Activated T-cell treated with anti-CD3 and anti-CD28 coated beads, Interleukin-2, amount 50 U/mL, for 4 hours (primary cell): ENCODE measurements at places on chromosomes 5 and 9.

DNA sequence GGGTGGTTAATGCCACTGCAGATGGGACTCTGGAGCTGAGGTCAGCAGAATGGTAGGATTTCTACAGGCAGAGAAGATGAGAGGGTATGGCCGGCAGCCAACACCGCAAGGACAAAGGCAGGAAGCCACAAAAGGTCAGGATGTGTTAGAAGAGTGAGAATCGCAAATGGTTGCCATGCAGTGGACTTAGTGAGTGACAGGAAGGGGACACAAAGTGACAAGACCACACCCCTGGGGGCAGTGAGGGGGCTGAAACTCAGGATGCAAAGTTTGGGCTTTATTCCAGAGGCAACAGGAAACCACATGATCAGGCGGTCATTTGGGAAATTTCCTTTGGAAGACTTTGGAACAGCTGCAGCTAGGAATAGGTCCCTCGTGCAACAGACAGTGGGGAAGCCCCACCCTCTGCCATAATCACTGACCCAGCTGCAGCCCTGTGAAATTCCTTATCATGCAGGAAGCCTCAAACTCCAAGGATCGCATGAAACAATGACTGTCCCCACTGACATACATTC is 14.2 kb upstream of the CCDC180 start:
- DNase-seq: no peak

DNA sequence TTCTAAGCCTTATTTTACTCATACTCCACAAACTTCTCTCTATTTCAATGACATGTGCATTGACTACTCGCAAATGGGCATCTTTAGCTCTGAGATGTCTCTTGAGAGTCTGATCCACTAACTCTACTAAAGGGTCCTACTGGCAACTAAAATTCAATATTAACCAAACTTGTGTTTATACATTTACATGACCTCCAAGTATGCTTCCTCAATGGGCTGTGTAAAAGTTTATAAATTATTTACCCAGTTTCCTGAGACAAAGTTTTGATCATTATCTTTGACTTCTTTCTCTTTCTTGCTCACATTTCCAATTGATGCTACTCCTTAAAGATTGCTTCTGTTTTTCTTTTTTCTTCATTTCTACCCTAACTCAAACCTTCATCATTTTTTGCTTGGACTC is 510.1 kb upstream of the DAB2 start:
- DNase-seq: no peak

- DNase-seq: no peak
Measured at GRCh38 chr5:77935506-77936364, 159.6 kb upstream of the TBCA start.

DNA sequence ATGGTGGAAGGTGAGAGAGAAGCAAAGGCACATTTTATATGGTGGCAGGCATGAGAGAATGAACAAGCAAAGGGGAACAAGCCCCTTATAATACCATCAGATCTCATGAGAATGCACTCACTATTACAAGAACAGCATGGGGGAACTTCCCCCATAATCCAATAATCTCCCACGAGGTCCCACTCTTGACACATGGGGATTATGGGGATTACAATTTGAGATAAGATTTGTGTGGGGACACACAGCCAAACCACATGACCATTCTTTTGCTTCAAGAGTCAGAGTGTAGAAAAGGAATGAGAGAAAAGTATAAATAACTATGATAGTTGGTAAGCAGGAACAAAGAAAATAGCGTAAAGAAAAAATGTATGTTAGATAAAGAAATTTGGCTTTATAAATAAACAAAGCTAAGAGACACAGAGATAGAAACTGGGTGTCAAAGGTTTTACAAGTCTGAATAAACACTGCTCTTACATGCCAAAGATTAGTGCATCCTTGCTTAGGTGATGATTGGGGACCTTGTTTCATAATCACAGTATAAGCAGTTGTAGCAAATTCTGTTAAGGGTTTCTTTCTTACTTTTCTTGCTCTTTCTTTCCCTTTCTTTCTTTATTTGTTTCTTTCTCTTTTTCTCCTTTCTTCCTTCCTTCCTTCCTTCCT is 91.9 kb upstream of the PAPPA start:
- no peak for DNase-seq

DNA sequence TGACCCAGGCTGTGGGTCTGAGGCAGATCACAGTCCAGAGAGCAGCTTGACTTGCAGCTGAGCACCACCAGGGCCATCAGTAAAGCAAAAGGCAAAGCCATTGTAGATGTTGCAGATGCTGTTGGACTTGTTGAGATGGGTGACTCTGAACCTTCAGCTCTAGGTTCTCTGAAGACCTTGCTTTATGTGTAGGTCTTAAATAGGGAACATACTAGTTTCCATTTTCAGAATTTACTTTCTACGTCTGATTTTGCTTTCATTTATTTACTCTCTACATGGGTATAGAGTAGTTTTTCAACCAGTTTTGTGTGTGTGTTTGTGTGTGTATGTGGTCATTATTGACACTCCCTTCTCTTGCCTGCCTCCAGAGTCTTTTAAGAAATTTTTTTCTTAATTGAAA is at the start of gene IFNA6:
Gene IFNA6 (minus strand): TSS at position 101 of the 400 bp plus-strand sequence. CDS start 0 bp downstream, at position 101.
- no peak for DNase-seq

GRCh38 chr9:98765256-98765655 is 31.1 kb downstream of the ANKS6 start:
- DNase-seq: no peak

DNA sequence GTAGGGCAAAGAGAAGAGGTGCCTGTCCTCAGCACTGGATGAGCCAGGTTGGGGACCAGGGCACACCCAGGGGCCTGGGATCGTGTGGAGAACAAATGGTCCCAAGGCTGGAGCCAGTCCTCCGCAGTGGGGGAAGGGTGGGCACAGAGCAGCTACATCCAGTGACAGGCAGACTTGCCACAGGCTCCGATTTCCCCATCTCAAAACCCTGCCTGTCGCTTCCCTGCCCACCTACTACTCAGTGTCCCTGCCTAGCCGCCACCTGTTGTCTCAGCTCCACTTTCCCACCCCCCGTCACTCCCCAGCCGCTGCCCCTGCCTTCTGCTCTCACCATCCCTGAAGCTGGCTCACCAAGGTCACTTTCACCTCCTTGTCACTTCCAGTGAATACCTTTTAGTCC is 13.9 kb upstream of the ENHO start:
- DNase-seq: no peak

DNA sequence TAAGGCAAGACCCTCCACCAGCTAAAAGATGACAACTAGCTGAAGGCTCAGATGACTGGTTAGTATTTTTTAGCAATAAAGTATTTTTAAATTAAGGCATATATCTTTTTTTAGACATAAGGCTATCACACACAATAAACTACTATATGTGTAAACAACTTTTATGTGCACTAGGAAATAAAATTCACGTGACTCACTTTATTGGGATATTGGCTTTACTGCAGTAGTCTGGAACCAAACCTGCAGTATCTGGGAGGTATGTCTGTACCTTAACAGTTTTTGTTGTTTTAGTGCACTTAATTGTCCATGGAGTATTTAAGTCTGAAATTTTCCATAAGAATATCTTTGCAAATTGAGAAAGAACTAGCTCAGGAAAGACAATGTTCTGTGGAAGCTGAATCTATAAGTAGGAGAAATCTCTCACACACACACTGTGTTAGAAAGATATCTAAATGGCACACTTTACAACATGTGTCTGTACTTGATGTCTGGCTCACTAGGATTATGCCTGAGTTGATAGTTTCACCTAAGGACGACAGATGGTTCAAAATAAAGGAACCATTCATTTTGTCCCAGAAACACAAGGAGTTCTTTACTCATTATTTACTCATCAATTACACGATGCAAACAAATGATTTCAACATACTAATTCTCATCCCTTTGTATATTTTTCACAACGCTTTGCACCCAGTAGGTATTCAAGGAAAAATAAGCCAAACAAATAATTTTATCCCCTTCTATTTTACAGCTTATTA is 4.6 kb downstream of the RAPGEF6 start:
- no peak for DNase-seq

DNA sequence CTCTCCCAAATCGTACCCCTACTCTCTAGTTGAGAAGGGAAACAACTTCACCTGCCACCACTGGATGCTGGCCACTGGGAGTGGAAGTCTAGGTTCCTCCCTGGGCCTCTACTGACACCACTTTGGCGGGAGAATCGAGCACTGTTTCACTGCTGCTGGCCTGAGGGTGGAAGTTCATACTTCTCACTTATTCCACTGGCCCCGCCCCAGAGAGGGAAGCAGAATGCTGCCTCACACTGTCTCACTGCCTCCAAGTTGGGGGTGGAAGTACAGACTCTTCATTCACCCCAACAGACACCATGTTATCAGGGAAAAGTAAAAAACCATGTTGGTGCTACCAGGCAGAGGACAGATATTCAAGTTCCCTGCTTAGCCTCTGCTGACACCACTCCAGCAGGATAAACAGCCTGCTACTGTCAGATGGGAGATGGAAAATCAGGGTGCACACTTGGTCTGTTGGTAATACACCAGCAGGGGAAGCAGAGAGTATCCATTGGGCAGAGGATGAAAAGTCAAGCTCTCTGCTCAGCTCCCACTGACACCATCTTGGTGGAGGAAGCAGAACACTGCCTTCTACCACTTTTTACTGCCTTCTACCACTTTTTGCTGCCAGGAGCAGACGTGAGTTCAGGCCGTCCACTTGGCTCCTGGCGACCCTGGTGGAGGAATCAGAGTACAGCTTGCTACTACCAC is 159.4 kb downstream of the SIL1 start:
- DNase-seq: no peak

GRCh38 chr5:56123531-56124243 is 109.4 kb downstream of the ANKRD55 start:
- no peak for DNase-seq
